Right renal pelvis (tissue), 4 donors: ENCODE measurements at places on chromosomes 1 and 21.

GRCh38 chr1:109356915-109357314 is 40.8 kb downstream of the SORT1 start:
- DNase-seq: no peak

DNA sequence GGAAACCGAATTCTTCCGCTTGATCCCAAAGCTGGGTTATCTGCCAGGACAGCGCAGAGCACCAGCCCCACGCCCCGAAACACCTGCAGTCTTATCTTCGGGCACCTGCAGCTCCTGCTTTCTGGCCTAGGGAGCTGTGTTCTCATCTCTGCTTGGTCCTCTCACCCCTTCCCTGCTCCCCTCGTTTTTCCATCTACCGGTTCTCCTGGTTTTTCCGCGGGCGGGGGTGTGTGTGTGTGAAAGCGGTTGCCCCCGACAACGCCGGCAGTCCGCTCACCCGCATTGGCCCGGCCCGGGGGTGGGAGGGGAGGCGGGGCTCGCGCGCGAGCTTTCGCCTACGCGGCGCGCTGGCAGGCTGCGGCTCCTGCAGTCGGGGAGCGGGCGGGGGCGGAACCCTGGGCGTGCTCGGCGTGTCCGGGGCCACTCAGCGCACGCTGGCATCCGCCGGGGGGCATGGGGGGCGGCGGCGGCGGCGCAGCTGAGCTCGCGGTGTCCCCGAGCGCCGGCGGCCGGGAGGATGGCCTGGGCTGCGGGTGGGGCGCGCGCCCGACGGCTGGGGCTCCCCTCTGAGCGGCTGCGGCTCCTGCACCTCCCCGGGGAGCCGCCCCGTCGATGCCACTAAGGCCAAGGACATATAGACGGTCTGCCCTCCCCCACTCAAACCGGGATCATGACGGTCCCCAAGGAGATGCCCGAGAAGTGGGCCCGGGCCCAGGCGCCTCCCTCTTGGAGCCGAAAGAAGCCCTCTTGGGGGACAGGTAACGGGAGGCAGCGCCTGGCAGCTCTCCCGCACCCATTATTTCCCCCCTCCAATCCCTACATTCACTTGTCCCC is 3.2 kb downstream of the ATP8B2 start:
- DNase-seq: peak; percentile 39

DNA sequence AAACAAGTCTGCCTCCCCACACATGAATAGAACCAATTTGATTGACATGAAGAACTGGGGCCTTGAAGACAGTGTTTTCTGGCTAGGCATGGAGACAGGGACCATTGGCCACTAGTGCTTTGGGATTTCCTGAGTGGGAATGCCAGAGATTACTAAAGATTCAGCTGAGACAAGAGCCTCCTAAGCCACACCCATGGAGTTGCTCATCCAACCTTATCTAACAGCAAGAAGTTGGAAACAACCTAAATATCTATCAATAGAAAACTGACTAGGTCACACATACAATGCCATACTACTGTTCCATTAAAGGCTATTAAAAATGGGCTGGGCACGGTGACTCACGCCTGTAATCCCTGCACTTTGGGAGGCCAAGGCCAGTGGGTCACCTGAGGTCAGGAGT is 184.1 kb downstream of the ZBTB18 start:
- no peak for DNase-seq

DNA sequence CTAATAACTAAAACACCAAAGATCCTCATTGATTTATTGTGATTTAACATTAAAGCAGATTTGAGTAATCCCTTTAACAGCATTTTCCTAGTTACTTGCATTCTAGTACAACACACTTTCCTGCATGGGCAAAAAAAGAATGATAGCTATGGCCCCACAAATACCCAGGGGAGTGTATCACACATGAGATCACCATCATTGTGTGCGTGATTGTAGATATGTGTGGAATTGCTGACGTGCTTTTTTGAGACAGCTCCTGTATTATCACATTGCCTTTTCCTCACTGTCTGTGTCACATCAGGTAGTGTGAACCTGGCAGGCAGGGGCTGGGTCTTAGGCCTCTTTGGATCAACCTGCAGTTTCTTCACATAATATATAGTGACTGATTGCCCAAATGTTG is 48.5 kb upstream of the SAMD13 start:
- no peak for DNase-seq

- no peak for DNase-seq
Observed at GRCh38 chr1:240467895-240468294, 144.1 kb downstream of the GREM2 start.

DNA sequence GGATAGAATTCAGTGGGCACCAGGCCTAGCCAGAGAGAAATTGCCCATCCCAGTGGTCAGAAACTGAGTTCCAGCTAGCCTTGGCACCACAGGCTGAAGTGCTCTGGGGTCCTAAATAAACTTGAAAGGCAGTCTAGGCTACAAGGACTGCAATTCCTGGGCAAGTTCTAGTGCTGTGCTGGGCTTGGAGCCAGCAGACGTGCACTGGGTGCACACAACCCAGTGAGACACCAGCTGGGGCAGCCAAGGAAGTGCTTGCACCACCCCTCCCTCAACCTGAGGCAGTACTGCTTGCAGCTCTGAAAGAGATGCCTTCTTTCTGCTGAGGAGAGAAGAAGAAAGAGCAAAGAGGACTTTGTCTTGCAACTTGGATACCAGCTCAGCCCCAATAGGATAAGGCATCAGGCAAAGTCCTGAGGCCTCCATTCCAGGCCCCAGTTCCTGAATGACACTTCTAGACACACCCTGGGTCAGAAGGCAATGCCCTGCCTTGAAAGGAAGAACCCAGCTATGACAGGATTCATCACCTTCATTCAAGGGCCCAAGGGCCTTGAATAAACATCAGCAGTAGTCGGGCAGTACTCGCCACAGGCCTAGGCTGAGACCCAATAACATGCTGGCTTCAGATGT is 55.1 kb downstream of the OVGP1 start:
- DNase-seq: no peak

DNA sequence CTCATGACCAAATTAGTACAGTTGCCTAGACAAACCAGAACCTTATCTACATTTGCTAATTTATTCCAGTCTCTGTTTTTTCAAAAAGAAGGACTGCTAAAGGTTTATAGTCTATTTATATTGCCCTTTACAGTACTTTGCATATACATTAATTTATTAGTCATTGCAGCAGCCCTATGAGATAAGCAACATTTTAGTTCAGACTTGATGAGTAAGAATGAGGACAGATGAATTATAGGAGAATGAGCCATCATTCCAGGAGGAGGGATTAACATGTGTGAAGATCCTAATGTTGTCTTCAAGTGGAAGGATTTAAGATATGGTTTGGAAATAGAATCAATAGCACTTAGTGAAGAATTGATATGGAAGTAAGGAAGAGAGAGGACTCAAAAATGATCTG is 152.4 kb downstream of the KCTD3 start:
- no peak for DNase-seq

GRCh38 chr1:6473974-6474814 is 8.2 kb upstream of the TNFRSF25 start:
- DNase-seq: no peak

- no peak for DNase-seq
Observed at GRCh38 chr1:30700528-30701257, 22.7 kb downstream of the MATN1 start.

GRCh38 chr1:4179914-4180735 is 280.1 kb upstream of the C1orf174 start:
- no peak for DNase-seq

DNA sequence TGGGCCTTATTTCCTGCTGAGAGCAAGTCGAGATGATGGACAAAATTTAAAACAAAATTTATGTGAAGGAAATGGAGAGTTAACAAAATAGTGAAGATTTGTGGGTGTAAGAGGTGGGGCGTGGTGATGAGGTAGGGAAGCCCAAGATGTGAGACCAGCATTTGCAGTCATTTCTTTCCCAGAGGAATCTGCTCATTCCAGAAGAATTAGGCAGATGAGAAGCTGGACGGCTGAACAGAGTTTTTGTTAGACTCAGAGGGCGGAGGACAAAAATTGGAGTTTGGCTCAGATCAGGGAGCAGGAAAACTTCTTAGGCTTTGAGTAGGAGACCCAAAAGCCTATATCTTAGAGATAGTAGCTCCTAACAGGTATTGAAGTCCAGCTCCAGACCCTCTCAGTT is 65.3 kb downstream of the CAMTA1 start:
- DNase-seq: no peak

DNA sequence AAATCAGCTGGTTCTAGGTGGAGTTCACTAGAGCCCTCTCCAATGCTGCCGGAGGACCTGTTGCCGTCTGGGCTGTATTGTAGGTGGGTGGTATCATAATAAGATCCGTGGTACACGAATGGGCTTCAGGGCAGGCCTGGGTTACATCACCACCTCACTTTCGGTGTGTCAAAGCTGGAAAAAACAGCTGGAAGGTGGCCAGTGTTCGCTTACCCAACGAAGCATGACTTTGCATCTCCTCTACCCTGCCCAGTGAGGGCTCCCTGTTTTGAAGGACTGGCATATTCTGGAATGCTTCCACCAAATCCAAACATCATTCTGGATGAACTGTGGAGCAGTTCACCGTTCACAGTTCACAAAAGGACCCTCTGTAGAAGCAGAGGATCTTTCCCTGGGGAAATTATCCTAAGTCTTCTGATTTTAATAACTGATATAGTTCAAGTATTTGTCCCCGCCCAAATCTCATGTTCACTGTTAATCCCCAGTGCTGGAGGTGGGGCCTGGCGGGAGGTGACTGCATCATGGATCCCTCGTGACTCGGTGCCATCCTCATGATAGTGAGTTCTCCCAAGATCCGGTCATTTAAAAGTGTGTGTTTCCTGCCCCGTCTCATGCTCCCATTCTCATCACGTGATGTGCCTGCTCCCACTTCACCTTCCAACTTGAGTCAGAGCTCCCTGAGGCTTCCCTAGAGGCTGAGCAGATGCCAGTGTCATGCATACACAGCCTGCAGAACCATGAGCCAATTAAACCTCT is 429.0 kb downstream of the KIF26B start:
- no peak for DNase-seq

DNA sequence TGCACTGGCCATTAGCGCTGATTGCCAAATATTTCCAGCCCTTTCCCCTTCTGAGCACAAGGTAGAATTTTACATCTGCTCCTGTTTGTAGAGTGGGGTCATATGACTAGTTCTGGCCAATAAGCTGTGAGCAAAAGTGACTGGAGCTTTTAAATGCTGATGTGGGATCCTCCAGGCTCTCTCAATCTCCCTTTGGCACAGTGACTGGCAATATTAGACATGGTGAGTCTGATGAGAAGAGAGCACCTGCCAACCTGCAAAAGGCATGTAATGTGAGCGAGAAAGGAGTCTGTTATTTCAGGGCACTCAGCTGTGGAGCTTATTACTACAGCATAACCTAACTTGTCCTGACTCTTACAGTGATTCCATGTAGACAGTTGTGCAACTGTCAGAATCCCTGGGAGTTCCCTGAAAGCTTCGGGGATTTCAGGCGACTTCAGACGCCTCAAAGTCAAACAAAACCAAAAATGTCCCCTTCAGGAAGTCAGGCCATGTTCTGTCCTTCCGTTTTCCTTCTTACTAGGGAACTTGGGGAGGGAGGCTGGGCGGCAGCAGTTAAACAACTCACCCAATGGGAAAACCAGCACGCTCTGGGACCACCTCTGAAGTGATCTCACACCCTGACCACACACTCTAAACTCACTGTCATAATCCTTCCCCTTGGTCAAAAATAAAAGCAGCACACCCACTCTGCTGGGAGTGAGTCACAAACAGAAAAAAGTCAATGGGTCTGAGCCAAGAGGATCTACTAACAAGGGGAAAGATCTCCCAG is 3.6 kb upstream of the RASSF5 start:
- no peak for DNase-seq

DNA sequence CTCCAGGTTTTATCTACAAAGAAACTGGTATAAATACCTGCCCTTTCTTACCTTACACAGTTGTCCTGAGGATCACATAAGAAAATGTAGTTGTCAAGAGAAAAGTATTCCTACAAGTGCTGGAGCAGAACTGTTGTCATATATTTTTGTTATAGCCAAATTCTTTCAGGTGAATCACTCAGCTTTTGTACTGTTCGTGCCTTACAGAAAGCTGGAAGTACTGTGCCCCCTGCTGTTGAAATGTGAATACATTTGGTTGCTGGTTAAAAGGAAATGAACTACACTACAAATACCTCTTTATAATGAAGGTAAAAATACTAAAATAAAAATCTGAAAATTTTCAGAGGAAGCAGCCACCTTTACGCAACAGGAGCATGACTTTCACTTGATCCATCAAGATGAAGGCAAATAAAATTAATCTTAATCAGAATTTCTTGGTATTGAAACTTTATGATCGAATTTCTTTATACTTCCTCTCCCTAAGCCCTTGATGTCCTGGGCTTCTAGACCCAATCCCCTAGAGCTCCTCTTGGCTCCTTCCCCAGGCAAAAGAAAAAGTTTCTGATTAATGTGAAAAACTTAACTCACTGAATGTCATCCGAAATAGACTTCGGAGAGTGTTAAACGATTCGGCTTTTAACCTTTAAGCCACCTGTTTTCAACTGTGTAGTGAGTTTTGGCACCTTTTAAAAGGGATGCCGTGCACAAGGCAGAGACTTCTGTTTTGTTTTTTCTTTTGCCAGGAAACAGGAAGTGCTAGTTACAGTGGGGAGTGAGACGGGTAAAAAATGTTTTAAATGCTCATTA is 12.5 kb downstream of the CHML start:
- DNase-seq: no peak

DNA sequence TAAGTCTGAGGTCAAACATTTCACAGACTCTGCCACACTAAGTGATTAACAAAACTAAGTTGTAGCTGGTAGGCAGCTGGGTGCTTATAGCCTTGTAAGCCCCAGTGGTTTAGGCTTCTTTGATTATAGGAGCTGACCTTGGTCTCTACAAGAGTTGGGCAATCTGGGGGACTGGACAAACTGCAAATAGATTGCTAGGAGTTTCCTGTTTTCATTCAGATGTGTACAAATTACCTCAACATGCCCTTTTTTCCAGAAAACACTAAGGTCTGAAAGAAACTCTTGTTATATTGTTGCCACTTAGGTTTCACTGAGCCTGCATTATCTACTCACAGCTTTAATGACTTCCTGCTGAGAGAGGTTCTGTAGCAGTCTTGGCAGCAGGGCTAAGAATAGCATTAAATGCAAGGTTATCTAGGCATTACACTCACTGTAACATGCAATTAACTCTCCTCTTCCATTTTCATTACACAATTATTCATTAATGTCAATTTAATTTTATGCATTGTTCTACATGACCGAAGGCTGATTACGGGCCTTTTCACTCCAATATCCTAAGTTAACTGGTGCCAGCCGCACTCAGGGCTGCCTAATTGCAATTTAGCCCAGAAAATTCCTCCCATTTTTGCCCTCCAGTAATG is 314.0 kb downstream of the LMO4 start:
- no peak for DNase-seq

DNA sequence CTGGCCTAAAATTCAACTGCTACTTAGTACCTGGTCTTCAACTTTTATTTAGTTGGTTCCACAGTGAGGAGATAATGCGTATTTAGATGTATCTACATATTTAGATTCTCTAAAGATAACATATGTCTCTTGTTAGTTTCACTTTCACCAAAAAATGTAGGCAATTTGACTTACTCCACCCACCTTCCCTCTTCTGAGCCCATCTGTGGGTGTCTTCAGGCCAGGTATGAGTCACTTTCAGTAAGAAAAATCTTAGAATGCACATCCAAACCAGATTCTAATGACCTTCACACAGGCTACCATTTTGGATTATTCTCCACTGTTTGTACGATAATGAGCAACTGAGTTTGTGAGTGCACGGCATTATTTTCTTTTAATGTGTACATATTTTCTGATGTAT is 501.7 kb downstream of the NEGR1 start:
- DNase-seq: no peak
